Activated T-cell treated with anti-CD3 and anti-CD28 coated beads, Interleukin-2, amount 50 U/mL, for 4 hours (primary cell): ENCODE measurements at places on chromosomes 2 and 18.

DNA sequence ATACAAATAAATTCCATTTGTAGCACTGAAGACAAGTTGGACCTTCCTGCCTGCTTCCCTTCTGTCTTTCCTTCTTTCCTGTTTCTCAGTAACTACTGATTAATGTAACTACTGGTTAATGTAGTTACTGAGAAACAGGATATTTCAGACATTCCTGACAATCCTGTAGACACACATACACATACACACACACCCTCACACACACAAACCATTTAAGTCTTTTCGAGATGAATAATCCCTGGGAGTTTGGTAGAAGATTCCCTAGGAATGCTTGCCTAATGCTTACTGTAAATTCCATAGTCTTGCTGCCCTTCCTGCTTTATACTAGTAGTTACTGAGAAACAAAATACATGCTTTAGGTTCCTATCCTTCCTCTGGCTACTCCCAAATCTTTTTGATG is 83.9 kb downstream of the PIK3C3 start:
- no peak for DNase-seq

- DNase-seq = no peak
Measured at GRCh38 chr2:238339814-238340213, 19.5 kb downstream of the TRAF3IP1 start.

DNA sequence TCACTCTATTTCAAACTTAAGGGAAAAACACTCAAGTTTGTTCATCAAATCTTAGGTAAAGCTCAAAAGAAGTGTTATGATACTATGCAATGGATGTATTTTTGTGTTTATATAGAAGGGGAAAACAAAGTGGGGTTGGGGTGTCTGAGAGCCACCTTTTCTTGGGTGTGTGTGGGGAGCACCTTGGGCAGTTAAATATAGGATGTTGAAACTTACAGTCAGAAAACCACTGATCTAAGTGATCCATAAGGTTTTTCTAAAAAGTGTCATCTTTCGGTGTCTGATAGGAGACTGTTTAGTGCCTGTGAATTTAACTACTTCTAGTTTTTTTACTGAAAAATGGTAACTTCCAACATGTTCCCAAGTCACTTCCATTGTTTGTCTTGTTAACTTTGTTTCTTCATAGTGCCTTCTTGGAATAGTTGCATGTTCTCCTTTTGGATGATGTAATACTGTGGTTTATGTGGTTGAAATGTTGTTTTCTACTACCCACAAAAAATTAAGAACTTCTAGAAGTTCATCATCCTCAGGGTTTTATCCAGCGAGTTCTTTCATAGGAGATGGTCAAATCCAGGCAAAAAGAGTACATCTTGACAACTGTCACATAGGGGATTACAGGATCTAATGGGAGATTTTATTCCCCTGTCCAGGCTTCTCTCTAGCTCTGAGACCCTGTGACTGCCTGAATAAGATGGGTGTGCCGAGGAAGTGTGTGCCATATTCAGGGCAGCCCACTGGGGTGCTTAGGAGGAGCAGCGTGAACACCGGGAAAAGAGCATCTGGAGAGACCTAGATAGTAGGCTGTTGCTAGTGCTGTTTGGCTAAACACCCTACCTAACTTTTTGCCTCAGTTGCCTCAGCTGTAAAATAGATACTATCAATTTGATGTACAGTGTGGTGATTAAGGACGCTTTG is 46.2 kb downstream of the CAB39 start:
- no peak for DNase-seq

GRCh38 chr2:53033411-53033810 is 734.2 kb upstream of the CHAC2 start:
- no peak for DNase-seq

DNA sequence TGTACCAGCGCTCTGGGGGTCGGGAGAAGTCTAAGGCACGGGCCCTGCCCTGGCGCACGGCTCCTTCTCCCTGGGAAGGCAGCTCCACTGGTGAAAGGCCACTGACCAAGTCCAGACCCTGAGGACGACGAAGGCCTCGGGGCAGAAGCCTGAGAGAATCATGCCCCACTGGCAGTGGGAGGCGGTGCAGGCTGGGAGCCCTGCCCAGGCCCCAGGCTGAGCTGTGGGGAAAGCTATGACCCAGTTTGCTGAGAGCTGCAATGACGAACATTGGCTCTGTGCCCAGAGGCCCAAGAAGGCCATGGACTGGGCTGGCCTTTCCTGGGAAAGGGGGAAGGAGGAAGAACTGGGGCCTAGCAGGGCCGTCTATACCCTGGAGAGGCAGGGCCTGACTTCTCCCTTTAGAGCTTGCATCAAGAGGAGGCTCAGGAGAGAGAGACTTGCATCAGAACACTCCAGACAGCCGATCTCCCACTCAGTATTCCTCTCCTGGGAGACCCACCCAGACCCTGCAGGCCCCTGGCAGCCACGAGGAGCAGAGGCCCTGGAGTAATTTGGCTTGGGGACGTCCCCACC is 32.9 kb downstream of the HS1BP3 start:
- DNase-seq = no peak

DNA sequence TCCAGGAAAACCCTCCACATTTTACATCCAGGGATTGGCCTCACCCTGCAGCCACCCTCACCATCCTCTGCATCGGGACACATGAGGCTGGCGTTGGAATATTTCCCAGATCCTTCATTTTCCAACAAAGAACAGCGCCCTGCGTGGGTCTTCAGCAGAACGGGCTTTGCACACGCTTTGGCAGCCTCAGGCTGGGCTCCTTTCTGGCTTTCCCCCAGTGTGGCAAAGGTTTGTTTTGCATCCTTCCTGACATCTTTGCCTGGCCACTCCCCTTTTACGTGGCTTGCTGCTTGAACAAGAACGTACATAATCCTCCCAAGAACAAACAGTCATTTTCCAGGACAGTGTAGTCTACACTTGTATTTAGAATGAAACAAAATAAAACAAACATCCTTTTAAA is 25.6 kb upstream of the GREB1 start:
- no peak for DNase-seq

DNA sequence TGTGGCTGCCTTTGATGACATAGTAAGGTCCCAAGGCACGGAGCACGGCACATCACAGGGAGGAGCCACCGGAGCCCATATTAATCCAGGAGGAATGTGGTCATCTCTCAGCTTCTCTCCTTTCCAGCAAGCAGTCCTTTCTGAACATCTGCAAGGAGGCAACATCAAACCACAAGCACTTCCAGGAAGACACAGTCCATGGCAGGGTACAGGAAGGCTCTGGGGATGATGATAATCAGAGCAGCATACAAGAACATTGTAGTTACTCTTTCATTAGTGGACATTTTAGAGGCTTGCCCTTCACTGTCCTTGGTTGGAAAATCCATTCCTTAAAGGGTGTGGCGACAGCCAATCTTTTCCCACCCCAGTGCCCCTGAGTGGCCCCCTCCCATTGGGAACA is 31.1 kb downstream of the YPEL5 start:
- no peak for DNase-seq

- no peak for DNase-seq
Measured at GRCh38 chr2:73937899-73938298, 11.2 kb downstream of the DGUOK start.

- no peak for DNase-seq
Measured at GRCh38 chr18:22223254-22223964, 54.0 kb downstream of the GATA6 start.

DNA sequence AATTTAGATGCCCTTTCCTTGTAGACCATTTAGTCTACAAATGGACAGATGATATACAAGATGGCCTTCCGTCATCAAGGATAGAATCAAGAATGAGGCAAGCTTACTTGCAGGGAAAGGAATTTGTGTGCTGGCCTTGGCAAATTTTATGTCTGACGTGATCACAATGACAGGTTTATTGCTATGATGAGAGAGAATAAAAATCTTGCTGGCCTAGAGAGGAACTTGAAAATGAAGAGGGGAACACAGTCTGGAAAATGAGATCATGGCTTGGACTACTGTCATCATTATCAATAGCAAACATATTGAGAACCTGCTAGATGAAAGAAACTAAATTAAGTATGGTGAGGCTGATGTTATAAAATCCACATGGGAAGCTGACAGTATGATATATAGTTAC is 66.0 kb downstream of the CSRNP3 start:
- DNase-seq = no peak

DNA sequence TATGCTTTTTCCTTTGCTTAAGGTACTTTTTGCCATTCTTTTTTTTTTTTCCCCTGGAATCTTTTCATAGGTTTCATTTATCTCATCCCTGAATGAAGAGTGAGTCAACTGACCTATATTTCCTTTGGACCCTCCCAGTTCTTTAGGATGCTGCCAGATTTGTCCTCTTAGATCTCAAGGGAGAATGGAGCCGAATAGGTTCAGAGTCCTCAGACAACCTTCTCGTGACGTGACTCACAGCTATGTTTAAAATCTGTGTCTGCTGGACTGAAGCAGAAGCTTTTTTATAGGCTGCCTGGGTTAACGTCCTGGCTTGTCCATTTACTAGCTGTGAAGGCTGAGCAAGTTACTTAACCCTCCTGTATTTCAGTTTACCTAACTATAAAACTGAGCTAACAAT is 358.6 kb downstream of the DLGAP1 start:
- DNase-seq = no peak

GRCh38 chr2:206390181-206390580 is 53.2 kb upstream of the ADAM23 start:
- no peak for DNase-seq

GRCh38 chr2:111663471-111664274 is 220.3 kb downstream of the ANAPC1 start:
- no peak for DNase-seq

- no peak for DNase-seq
Measured at GRCh38 chr2:217723981-217724380, 278.8 kb downstream of the TNS1 start.

DNA sequence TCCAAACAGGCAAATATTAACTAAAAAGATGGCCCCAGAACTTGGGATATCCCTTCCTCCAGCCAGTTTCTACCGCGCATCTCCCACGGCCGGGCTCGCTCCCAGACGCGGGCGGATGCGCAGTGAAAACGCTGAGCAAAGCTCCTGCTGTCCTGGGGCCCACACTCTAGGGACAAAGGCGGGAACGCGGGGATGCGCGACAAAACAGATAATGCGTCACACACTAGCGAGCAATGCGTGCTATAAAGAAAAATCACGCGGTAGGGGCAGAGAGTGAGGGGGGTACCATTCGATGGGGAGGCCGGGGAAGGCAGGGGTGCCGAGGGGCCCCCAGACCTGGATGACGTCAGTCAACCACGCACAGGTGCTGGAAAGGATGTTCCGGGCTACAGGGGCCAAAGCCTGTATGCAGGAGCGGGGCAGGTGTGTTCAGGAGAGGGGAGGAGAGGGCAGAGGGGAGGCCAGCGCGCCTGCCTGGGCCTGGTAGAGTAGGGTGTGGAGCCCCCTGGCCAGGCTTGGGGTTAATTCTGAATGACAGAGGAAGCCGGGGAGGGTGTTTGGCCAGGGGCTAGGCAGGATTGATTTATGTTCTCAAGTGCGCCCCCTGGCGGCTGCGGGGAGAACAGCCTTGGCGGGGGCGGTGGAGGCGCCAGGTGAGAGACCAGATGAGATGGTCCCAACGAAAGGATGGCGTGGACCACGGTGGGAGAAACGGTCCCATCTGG is 14.9 kb upstream of the ITM2C start:
- DNase-seq = peak; percentile 70

DNA sequence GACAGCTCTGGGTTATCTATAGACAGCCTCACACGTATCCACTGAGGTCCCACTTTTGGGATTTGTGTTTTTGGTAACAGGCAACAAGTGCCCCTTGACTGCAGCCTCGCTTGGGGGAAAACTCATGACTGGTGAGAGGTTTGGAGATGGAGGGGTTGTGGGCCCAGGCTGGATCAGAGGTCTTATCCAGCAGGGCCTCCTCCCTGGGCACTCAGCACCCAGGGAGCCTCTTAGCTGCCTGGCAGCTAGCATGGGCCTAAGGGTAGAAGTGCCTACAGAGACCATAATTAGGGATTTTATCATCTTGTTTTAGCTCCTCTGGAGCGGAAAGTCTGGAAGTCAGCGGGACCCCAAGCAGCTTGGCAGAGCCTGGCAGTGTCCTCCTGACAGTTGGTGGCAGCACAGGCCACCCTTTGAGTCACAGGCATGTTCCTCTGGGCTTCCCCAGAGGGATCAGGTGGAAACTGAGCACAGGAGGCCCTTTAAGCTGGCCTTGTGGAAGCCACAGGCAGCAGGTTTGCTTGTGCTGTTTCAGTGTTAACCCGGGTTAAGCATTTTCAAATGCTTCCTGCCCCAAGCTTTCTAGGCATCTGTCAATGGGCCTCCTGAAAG is 143.1 kb downstream of the KCTD1 start:
- DNase-seq = no peak

DNA sequence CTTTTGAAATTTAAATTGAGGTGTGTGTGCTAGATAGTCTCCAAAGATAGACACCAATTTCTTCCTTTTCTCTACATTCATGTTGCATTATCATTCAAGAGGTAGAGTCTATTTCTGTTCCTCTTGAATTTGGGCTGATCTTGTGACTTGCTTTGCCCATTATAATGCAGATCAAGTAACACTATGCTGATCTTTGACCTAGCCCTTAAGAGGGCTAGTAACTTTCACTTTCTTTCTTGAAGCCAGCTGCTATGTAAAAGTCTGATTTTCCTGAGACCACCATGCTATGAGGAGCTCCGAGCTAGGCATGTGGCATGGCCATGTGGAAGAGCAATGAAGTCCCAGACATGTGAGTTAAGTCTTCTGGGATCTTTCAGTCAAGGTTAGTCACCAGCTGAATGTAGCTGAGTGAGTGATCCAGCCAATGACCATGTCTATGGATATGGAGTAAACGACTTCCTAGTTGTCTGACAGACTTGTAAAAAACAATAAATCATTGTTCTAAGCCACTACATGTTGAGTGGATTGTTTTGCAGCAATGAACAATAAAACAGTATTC is 189.4 kb upstream of the CWC22 start:
- DNase-seq = no peak

- DNase-seq = no peak
Measured at GRCh38 chr2:225431105-225431863, 31.8 kb downstream of the NYAP2 start.

DNA sequence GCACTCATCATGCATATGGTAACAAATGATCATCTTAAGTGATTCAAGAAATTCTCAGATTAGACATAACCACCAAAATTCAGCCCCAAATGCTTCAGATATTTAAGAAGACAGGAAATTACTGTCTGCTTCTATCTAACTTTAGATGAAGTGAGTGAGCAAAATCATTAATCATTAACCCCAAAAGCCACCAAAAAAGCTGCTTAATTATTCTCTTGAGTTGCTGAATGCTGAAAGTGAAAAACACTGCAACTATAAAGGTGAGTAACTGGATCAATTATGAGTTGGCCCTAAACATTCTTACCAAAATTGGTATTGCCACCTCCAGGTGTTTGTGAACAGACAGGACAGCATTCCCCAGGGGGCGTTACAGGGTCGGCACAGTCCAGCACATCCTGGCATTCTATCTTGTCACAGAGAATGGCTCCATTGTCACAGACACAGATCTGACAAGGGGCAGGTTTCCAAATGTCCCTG is 69.6 kb downstream of the COL5A2 start:
- DNase-seq = no peak
